Renal pelvis (tissue), 12 donors: ENCODE measurements at places on chromosomes 4 and X. TPM values are rescaled to one million over a fixed set of nuclear protein-coding genes. Genes with fewer than 3 reads are reported as not detected.

The C4orf50 gene
- polyA plus RNA-seq = 0.03 TPM

The SYTL5 gene
- polyA plus RNA-seq = 2.3 TPM

The GLOD5 gene
- 1.2 TPM for polyA plus RNA-seq

DNA sequence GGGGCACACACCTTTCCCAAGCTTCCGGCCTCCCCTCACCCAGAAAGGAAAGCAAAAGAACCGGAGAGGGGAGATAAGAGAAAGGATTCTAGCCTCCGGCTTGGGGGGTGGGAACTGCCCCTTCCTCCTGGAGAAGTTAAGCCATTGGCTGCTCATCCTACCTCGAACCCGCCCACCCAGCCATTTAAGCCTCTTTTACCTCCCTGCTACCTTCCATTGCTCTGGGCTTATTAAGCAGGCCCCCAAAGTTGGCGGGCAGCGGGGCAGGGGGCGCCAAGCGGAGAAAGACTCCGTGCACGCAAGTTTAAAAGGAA, 2.3 kb downstream of the MAML3 start:
- peak; percentile 95 for DNase-seq

DNA sequence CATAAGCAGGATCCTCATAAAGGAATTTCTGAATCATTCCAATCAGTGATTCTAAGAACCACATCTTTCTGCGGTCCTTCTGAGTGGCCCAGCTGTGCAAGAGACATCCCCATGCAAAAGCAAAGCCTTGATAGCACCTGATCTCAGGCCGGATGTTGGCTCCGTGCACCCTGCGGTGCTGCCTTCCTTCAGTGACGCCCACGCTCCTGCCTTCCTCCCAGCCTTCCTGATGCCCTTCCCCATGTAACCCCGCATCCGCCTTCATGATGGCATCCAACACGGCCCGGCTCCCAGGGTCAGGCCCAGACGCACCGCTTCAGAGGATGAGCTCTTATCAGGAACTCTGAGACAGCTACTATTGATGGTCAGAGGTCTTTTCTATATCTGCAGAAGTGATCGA, 20.4 kb upstream of the CYP4V2 start:
- DNase-seq = no peak
